Stimulated activated CD8-positive, alpha-beta memory T cell treated with anti-CD3 and anti-CD28 coated beads, Interleukin-15, amount 100 ng/mL, for 4 hours (primary cell): ENCODE measurements at places on chromosomes 1 and 21.
A peak's percentile ranks its signal among the peaks of the same experiment; 100 is the strongest.

DNA sequence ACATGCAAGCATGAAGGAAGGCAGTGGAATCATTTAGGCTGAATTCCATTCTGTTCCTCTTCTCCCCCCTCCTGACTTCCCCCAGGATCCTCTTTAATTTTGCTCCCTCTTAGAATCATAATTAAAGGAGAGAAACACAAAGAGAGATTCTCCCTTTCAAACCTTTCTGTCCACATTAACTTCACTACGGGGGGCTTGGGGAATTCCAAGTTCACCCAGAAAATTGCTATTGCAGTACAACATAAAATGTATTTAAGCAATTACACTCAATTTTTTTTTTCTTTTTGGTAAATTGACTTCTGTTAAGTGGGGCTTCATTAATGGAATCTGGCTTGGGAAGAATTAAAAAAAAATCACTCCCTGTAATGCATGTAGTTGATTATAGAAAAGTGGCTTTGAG, 13.4 kb upstream of the HMGB4 start:
- DNase-seq = no peak

DNA sequence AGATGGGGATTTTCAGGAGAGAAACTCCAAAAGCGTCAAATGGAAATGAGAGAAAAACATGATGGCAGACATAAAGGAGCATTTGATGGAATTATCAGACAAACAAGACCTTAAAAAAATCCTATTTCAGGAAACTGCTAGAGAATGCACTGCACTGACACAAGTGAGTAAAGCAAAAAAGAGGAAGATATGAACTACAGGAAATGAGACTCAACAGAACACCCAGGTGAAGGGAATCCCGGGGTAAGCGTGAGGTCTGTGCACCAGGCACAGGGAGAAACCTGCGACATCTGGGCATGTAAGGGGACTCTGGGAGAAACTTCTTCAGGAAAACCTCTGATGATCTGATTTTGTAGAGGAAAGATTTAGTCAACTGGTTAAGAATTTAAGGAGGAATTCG, 2.8 kb downstream of the TARBP1 start:
- DNase-seq = no peak

GRCh38 chr1:80509965-80510522, 1290.7 kb upstream of the ADGRL2 start:
- no peak for DNase-seq

GRCh38 chr1:216953495-216953894, 230.3 kb upstream of the ESRRG start:
- no peak for DNase-seq

DNA sequence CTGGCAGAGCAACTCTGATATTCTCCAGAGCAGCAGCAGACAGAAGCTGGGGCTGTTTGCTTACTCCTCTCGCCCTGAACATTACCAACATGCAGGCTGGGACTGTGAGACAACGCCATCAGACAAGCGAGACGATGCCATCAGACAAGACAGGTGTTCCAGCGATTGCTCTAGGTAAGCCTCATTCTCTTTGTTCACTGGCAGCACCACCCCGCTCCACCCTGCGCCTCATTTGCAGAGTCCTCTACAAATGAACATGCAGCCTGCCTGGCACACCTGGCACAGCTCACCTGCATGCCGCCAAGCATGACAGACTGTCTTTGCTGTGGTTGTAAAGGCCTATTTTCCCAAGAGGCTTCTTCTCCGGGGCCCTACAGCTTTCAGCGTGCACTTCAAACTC, 346.2 kb downstream of the SMYD3 start:
- no peak for DNase-seq

DNA sequence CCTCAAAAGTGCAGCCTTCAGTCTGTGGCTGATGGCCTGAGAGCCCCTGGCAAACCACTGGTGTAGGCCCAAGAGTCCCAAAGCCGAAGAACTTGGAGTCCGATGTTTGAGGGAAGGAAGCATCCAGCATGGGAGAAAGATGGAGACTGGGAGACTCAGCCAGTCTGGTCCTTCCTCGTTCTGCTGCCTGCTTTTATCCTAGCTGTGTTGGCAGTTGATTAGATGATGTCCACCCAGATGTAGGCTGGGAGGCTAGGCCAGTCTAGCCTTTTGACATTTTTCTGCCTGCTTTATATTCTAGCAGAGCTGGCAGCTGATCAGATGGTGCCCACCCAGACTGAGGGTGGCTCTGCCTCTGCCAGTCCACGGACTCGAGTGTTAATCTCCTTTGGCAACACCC, 1.1 kb upstream of the LYPD8 start:
- DNase-seq = no peak

GRCh38 chr1:162859191-162859590, 1.8 kb downstream of the CCDC190 start:
- no peak for DNase-seq

DNA sequence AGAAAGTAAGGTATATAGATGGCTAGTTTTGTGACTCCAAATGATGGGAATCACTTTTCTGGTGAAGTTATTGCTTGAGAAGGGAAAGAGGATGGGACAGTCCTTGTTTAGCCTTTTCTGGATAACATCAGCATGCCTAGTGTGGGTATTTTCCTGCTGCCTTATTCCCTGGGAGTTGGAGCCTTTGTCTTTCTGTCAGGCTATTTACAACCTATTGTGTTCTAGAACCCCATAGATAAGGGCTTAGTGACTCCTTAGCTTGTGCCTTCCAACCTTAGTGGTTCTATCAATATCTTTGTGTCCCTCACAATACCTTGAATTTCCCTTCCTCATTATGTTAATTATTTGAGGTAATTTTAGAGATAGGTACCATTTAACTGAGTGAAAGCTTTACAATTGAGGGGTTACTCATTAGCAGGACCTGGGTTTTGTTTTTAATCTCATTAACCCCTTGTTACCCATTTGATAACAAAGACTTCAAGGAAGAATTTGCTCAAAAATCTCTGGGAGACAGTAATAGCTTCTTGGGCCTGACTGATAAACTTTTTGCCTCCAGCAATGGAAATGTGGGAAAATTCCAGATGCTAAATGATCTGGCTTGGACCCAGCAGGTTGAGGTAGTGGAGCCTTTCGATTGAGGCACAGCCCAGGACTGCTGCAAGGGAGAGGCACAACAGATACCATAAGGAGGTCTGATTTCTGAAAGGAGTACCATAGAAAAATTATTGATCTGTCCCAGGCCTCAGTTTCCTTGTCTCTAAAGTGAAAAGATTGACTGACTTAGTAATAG, 49.0 kb downstream of the CACHD1 start:
- DNase-seq = no peak

DNA sequence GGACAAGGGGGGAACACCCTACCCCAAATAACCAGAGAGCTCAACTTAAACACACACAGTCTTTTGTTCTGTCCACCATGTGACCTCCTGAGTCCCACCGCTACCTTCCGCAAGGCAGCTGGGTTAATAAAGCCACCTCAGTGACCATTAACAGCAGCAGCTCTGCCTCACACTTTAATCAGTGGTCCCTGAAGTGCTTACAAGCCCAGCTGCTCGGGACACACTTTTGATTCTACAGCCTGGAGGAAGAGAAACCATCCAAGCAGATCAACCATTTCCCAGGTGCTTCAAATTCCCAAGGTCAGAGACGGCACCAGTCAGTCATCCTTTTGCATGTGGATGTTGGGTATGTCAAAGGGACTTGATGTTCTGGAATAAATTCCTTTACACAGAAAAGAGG, 70.1 kb downstream of the KCNJ15 start:
- DNase-seq = no peak

DNA sequence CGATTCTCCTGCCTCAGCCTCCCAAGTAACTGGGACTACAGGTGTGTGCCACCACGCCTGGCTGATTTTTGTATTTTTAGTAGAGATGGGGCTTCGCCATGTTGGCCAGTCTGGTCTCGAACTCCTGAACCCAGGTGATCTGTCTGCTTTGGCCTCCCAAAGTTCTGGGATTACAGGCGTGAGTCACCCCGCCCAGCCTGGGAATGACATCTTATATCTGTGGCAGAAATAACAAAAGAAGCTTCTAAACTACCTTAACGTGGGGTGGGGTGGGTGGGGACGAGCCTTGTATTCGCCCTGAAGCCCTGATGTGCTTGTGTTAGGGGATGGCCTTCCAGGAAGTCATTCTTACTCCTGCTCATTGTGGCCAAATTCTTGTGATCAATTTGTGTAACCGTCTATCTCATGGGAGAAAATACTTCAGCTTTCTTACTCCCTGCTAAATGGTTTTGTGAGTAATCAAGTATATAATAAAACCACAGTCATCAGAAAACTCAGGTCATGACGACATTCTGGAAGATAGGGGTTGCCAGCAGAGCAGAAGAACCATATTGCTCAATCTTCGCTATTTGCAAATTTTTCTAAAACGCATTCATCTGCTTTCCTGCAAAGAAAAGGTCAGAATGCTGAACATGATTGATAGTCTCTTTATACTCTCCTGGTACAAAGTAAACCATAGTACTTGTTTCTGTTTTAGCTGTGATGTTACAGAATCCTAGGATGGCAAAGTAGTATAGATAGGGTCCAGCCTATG, 63.2 kb downstream of the DIRAS3 start:
- DNase-seq = no peak

DNA sequence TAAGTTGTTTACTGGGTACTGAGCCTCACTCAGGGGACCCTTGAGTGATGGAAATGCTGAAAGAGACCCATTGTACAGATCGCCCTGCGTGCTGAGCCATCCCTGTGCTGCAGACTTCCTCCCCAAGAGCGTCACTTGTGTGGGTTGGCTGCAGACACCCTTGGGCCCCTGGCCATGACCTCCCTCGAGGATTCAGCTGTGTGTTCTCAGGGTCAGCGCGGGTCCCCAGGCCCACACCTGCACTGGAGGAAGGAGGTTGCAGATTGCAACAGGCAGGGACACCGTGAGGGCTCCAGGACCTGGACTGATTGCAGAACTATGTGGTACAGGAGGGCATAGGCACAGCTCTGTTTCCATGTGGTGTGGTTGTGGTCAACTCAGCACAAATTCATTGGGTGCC, 4.4 kb downstream of the SNAP47 start:
- no peak for DNase-seq

- DNase-seq = peak; percentile 31
Measured at GRCh38 chr1:89739013-89739843, 81.6 kb upstream of the LRRC8D start.

DNA sequence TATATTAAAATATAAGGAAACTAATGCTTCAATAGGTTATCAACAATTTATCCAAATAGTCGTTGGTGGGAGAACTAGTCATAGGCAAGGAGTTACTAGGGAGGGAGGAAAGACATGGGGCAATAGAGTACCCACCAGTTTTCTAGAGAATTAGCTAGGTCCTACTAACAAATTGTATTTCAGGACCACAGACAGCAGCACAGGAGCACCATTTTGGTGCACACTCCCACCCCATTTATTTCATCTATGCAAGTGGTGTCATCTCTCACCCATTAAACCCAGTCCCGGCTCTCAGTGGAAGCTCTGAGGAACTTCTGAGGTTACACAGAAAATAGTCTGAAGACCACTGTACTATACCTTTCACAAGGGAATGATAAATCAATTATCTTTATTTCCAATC, 89.0 kb upstream of the BCAR3 start:
- no peak for DNase-seq

DNA sequence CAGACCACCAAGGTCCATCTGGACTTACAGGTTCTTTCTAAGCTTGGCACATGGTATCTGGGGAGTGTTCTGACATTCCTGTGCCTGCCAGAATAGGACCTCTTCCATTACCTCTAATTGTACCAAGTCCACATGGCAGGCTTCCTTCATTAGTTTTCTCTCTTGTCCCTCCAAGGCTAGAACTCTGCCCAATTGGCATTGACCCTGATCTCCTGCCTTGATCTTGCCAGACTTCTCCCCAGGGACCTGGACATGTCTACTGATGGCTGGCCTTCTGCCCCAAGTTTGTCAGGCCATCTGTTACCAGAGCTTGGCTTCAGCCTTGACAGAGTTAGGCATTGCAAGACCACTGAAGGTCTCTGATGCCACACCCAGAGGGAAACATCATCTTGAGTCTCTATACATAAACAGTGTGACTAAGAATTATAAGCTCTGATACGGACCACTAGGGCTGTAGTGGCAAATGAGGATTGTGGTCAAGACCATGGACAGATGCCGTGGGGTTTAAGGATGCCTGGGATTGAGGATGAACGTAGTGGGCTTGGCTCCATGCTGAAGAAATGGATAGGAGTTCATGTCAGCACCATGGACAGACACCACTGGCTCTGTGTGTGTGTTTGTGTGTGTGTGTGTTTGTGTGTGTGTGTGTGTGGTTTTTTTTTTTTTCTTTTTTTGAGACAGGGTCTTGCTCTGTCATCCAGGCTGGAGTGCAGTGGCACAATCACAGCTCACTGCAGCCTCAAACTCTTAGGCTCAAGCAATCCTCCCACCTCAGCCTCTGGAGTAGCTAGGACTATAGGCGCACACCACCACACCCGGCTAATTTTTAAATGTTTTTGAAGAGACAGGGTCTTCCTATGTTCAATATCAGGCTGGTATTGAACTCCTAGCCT, 19.5 kb upstream of the PSMB2 start:
- DNase-seq = no peak
